ENCODE measurements at places on chromosomes 6 and 20. TPM values are rescaled to one million over a fixed set of nuclear protein-coding genes. Genes with fewer than 3 reads are reported as not detected.

PROKR2 gene
- total RNA-seq, result not detected

- no peak for DNase-seq
Observed at GRCh38 chr6:22249711-22250350, 47.0 kb downstream of the PRL start.

DNA sequence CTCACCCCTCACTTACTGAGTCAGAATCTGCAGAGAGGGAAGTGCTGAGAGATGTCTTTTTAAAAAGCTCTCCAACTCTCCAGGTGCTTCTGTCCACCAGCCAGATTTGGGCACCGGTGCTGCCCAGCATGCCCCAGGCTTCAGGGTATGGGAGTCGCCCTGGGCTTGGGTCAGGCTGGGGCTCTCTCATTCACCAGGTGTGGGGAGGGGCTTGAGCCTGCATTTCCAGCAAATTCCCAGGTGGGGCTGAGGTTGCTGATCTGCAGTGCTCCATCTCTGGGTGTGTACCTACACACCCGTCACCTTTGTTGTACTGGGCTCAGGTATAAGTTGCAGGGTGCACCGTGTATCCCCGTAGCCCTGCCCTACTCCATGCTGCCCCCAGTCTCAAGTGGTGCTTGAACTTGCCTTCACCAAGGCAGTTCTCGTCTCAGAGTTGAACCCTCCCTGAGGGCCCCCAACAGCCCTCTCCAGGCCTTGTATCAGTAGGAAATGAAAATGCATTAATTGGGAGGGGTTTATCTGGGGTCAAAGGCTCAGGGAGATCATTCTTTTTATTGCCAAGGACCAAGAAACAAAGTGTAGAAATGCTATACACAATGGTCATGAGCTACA is 23.5 kb downstream of the PPP1R3G start:
- DNase-seq, result no peak

DNA sequence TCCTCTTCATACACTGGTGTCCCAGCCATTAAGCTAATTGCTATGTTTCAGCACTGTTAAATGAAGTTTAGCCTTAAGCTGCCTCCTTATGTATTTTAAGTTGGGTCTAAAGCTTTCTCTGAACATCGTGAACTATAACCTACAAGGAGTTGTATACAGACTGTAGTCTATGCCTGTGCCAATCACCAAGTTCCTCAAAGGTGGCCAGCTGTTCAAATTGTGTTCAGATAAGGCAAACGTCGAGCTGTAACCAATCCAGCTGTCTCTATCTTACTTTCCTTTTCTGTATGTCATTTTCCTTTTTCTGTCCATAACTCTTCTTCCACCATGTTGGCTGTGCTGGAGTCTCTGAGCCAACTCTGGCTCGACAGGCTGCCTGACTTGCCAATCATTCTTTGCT is 199.6 kb downstream of the OGFRL1 start:
- no peak for DNase-seq

All from activated CD4-positive, alpha-beta memory T cell treated with anti-CD3 and anti-CD28 coated beads, Interleukin-2, amount 10 ng/mL, durations not matched to agents 7 days and 5 days (primary cell).